ENCODE measurements at places on chromosomes 1 and 21. TPM values are rescaled to one million over a fixed set of nuclear protein-coding genes. Genes with fewer than 3 reads are reported as not detected.

DNA sequence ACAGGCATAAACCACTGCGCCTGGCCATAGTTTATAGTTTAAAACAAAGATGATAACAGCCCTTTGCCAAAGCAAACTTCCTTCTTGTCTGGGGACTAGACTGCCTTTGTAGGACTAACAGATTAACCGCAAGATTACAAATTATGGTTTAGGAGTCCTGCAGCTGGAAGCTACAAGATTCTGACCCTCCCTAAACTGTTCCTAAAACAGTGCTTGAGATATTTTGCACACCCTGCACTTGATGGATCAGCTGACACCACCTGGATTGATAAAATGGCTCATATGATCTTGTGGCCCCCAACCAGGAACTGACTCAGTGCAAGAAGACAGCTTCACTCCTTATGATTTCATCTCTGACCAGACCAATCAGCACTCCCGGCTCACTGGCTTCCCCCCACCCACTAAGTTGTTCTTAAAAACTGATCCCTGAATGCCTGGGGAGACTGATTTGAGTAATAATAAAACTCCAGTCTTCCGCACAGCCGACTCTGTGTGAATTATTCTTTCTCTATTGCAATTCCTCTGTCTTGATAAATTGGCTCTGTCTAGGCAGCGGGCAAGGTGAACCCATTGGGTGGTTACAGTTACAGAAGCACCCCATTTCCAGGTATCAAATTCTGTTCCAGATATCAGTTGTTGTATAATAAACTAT is 13.8 kb upstream of the RNF11 start:
- H3K27ac ChIP-seq, result no peak overlapping the region
- H3K27me3 ChIP-seq, result no peaks in the 10 kb centered on the region
- H3K4me1 ChIP-seq, result no peaks in the 10 kb centered on the region
- DNase-seq, result no peak

DNA sequence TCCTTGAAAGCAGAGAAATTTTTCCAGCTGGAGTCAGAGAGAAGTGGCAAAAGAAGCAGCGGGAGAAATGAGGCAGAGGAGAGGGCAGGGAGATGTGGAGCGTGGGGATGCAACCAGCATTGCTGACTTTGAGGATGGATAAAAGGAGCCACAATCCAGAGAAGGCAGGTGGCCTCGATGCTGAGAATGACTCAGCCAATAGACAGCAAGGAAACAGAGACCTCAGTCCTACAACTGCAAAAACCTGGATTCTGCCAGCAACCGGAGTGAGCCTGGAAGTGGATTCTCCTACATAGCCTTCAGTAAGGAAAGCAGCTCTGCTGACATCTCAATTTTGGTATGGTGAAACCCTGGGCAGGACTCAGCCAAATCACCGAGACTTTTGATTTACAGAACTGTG is 128.9 kb upstream of the ATP1B1 start:
- H3K4me1 ChIP-seq, result peaks cover 18% of the 10 kb centered on the region
- DNase-seq, result no peak
- H3K36me3 ChIP-seq, result no peaks in the 10 kb centered on the region
- no peak overlapping the region for H3K27ac ChIP-seq
- no peaks in the 10 kb centered on the region for H3K27me3 ChIP-seq

DNA sequence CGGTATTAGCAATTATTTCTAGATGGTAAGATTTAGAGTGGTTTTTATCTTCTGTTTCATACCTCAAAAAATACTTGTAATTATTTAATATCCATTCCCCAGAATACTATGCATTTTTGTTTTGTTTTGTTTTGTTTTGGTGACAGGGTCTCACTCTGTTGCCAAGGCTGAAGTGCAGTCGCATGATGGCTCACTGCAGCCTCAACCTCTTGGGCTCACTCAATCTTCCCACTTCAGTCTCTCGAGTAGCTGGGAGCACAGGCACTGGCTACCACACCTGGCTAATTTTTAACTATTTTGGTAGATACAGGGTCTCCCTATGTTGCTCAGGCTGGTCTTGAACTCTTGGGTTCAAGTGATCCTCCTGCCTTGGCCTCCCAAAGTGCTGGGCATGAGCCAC is 252.7 kb downstream of the AKT3 start:
- no peaks in the 10 kb centered on the region for H3K36me3 ChIP-seq
- H3K27me3 ChIP-seq, result no peaks in the 10 kb centered on the region
- no peak for DNase-seq
- peaks cover 2% of the 10 kb centered on the region for H3K4me1 ChIP-seq

- H3K27me3 ChIP-seq, result no peaks in the 10 kb centered on the region
- H3K4me1 ChIP-seq, result peaks cover 3% of the 10 kb centered on the region
- no peak for DNase-seq
- no peak overlapping the region for H3K4me3 ChIP-seq
- no peak overlapping the region for H3K27ac ChIP-seq
Measured at GRCh38 chr1:63922848-63923247, 149.0 kb downstream of the ROR1 start.

DNA sequence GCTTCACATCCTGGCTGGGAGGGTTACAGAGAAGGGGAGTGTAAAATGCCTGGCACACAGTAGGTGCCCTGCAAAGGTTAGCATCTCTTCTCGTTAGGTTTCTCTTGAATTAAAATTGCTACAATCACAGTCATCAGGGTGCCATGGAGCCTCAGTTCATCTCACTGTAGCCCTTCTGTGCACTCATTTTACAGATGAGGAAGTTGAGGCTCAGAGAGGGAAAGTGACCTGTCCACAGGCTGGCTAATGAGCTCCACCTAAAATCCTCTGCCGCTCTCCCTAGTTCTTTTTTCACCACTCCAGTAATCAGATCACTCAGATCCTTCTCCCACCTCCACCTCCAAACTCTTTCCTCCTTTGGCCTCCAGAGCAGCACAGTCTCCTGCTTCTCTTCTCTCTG is 13.5 kb upstream of the AHDC1 start:
- no peak for DNase-seq
- no peak overlapping the region for H3K4me3 ChIP-seq
- no peaks in the 10 kb centered on the region for H3K27me3 ChIP-seq
- peaks cover 36% of the 10 kb centered on the region for H3K4me1 ChIP-seq
- peaks cover 53% of the 10 kb centered on the region for H3K36me3 ChIP-seq

- H3K27me3 ChIP-seq, result no peaks in the 10 kb centered on the region
- H3K4me3 ChIP-seq, result no peak overlapping the region
- no peaks in the 10 kb centered on the region for H3K36me3 ChIP-seq
- no peak overlapping the region for H3K27ac ChIP-seq
- no peak for DNase-seq
Measured at GRCh38 chr1:209095627-209096595, 487.6 kb upstream of the CAMK1G start.

GRCh38 chr1:8714173-8714572 is 103.3 kb downstream of the RERE start:
- no peaks in the 10 kb centered on the region for H3K27me3 ChIP-seq
- H3K27ac ChIP-seq, result no peak overlapping the region
- H3K4me3 ChIP-seq, result no peak overlapping the region
- no peak for DNase-seq
- no peaks in the 10 kb centered on the region for H3K36me3 ChIP-seq

GRCh38 chr1:64909031-64909430 is 57.3 kb downstream of the JAK1 start:
- no peak overlapping the region for H3K4me3 ChIP-seq
- no peak for DNase-seq
- peaks cover 17% of the 10 kb centered on the region for H3K4me1 ChIP-seq
- no peak overlapping the region for H3K27ac ChIP-seq
- H3K36me3 ChIP-seq, result no peaks in the 10 kb centered on the region
- H3K27me3 ChIP-seq, result no peaks in the 10 kb centered on the region

DNA sequence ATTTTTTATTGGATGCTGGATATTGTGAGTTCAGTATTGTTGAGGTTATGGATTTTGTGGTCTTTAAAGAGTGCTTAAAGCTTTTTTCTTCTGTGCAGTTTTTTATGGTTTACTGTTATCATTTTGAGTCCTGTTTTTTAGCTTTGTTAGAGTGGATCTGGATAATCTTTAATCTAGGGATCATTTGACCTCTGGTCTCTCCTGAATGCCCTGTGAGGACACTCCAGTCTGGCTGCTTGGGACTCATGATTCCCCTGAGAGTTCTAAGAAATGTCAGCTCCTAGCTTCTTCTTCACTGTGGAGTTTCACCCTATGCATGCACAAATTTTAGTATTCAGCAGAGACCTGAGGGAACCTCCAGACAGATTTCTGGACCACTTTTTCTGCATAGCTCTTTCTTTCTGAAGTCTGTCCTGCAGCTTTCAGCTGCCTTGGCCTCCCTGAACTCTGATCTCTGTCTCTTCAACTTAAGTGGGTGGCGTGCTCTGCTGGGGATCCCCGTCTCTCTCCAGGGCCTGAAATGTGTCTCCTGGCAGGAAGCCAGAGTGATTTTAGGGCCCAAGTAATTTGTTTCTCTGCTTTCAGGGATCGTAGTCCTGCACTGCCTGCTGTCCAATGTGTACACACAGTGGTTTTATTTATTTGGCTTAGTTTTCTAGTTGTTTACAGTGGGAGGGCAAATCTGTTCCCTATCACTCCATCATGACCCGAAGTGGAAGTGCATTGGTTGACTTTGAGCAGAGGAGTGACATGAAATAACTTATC is 14.7 kb downstream of the PEX14 start:
- no peak for DNase-seq
- peaks cover 2% of the 10 kb centered on the region for H3K4me1 ChIP-seq
- H3K36me3 ChIP-seq, result peaks cover 3% of the 10 kb centered on the region
- no peak overlapping the region for H3K27ac ChIP-seq
- H3K27me3 ChIP-seq, result no peaks in the 10 kb centered on the region
- H3K4me3 ChIP-seq, result no peak overlapping the region

- no peak overlapping the region for H3K4me3 ChIP-seq
- H3K4me1 ChIP-seq, result no peaks in the 10 kb centered on the region
- DNase-seq, result no peak
- no peaks in the 10 kb centered on the region for H3K27me3 ChIP-seq
- H3K36me3 ChIP-seq, result no peaks in the 10 kb centered on the region
- H3K27ac ChIP-seq, result no peak overlapping the region
Measured at GRCh38 chr1:115165776-115166175, 76.5 kb upstream of the TSPAN2 start.

GRCh38 chr1:1349256-1350012 is at the start of gene DVL1:
Gene DVL1, minus strand, starts transcription at chr1:1349418. Its CDS starts 353 bp downstream, at chr1:1349065.
- H3K36me3 ChIP-seq, result no peaks in the 10 kb centered on the region
- H3K27me3 ChIP-seq, result peaks cover 16% of the 10 kb centered on the region
- H3K4me1 ChIP-seq, result peaks cover 49% of the 10 kb centered on the region
- H3K4me3 ChIP-seq, result peak within 1 kb of the TSS; percentile 93

DNA sequence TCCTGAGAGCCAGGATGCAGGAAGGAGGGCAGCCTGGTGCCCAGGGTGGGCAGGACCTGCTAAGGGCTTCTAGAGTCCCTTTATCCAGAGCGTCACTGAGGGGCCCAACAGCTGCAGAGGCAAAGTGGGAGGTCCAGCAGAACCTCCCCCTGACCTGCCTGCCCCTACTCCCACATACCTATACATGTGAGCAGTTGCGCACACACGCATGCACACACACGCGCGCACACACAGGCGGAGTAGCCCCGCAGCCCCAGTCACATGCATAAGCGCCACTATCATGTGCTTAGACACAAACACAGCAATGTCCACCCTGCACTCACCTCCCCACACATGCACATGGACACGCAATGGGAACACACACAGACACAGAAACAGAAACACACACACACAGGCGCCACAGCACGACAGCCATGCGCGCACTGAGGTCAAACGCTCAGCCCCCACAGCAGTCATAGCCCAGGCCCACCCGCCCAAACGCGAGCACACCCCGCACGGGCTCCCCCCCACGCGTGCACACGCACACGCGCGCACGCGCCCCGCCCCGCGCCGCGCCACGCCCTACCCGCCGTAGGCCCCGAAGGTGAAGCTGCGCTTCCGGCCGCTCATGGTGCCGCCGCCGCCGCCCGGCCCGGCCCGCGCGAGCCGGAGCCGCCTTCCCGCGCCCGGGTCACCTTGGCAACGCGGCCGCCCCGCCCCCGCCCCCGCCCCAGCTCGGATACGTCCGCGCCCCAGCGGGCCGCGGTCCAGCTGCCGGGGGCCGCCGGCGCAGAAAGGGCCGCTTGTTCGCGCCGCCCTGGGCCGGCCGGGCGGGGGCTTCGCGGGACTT is 17.7 kb downstream of the RAP1GAP start:
- H3K36me3 ChIP-seq, result no peaks in the 10 kb centered on the region
- peak overlapping the region; percentile 62 for H3K27ac ChIP-seq
- peak; percentile 92 for DNase-seq

GRCh38 chr1:181514298-181515290 is 31.3 kb downstream of the CACNA1E start:
- no peak for DNase-seq
- H3K27ac ChIP-seq, result no peak overlapping the region
- H3K27me3 ChIP-seq, result no peaks in the 10 kb centered on the region
- no peaks in the 10 kb centered on the region for H3K4me1 ChIP-seq
- H3K4me3 ChIP-seq, result no peak overlapping the region

WLS gene
- total RNA-seq, result 59.6 TPM

PATJ gene
- total RNA-seq, result 83.9 TPM

AADACL4 gene
- not detected for total RNA-seq

PEAR1 gene
- 33.5 TPM for total RNA-seq

SPATC1L gene
- total RNA-seq, result 0.91 TPM

OBSCN gene
- total RNA-seq, result 65.4 TPM

TEDDM1 gene
- not detected for total RNA-seq

C1QTNF12 gene
- total RNA-seq, result 1.9 TPM

TRIM17 gene
- 21.0 TPM for total RNA-seq
